ENCODE measurements at places on chromosomes 3 and 15.

DNA sequence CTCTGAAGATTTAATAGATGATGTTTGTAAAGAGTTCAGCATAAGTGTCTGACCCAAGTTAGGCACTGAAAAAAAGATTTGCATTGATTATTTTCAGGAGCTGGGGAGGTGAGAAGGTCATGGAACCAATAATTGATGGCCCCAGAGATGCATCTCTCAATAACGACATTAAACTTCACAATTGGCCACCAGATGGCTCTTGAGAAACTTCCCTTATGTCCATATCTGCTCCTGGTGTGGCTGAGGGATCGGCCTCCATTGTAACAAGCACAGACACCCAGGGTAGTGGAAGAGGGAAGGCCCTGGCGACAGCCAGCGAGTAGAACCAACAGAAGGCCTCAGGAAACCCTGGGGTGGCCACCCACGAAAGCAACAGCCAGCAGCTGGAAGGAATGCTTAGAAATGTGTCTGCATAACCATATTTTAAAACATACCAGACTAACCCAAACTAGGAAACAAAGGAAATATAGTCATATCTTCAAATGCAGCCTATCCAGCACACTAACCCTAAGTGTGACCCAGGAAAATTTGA is 536.7 kb downstream of the SOX2 start:
- DNase-seq: no peak

GRCh38 chr15:96869122-96869521 is 538.6 kb downstream of the NR2F2 start:
- DNase-seq: no peak

- no peak for DNase-seq
Observed at GRCh38 chr3:135017003-135017893, 222.2 kb downstream of the EPHB1 start.

DNA sequence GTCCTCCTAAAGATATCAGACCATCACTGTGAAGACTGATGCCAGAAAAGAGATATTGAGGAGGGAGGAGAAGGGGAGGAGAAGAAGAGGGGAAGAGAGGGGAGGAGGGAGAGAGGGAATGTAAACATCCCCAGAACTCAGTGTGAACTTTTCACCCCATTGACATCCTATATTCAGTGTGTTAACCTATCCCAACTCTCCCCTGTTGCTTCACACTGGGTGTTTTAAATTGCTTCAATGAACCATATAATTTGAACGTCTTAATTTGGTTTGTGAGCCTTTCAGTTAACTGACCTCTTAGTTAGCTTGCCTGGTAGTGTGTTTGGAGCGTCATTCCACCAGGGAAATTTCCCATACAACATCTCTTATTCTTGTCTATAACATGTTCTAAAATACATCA is 29.8 kb upstream of the PTPRG start:
- DNase-seq: no peak

- DNase-seq: no peak
Observed at GRCh38 chr3:53328746-53329145, 18.6 kb downstream of the DCP1A start.

DNA sequence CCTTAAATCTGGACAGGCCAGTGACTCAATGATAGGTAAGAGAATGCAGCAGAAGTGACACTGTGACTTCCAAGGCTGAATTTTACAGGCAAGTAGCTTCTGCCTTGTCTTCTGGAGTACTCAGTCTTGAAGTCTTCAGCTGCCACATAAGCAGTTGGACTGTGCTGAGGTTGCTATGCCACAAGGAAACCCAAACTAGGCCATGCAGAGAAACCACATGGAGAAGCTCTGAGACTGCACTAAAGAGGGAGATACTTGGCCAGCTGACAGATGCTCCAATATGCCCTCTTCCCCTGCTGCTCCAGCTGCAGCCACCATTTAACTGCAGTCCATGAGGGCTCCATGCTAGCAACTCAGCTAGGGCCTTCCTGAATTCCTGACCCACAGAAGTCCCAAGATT is 119.4 kb upstream of the GADL1 start:
- DNase-seq: no peak

DNA sequence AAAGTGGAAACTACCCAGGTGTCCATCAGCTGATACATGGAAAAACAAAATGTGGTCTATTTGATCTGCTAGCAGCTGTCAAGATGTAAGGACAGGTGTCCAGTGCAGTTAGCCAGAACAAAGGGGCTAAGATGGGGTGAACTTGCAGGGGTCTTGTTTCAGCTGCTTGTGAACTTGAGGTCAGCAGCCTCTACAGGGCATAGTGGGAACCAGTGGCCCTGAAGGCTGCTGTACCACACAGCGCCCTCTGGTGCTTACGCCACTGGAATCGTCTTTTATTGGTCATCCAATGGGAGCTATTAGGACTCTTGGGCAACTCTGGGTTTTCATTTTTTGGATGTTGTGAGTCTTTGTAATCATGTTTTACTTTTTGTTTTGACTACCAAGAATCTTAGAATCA is 62.2 kb upstream of the CTSH start:
- DNase-seq: peak; percentile 15

DNA sequence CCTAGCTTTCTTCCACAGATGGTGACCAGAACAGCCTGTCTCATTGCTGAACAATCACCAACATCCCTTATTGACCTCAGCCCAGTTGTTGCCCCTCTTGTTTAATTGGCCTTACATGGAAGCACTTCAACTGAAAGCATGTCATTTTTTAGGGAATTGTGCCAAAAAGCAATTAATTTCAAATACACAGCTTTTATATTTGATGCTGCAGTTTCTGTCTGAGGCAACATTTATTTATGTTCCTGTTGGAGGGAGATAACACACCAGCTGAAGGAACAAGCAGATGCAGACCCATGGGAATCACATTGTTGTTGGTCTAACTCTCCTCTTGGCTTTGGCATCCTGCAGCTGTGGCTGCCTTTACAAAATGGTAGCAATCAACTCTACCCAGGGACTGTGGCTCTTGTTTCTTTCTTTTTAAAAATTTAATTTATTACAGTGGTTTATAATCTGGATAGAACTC is 498.1 kb upstream of the RGMA start:
- no peak for DNase-seq

DNA sequence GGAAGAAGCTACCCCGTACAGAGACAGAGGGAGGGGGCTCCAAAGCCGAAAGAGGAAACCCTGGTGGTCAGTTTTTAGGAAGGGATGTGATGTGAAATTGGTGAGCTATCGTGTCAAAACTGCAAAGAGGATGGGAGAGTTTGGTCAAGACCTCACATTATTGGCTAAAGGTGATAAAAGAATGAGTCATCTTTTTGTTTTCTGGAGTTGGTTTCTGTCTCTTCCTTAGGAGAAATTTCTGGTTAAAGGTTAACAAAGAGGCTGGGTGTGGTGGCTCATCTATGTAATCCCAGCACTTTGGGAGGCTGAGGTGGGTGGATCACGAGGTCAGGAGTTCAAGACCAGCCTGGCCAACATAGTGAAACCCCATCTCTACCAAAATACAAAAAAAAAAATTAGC is 217.8 kb upstream of the CBLB start:
- no peak for DNase-seq

DNA sequence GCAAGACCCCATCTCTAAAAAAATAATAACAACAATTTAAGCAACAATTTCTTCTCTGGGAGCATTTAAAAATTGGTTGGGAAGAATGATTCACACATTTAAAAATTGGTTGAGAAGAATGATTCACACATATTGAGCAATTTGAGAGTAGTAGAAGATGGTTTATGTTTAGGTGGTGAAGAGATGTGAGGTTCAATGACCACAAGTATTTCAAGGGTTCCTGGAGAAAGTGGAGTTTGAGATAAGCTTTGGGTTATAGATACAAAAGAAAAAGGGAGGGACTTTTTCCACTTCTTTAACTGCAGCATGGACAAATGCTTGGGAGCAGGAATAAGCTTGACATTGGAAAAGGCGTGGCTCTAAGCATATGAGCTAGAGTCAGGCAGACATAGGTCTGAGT is 145.7 kb upstream of the NPHP3 start:
- DNase-seq: peak; percentile 27

- peak; percentile 4 for DNase-seq
Observed at GRCh38 chr3:50474717-50475116, 28.7 kb downstream of the CACNA2D2 start.

- DNase-seq: no peak
Observed at GRCh38 chr15:50231761-50232160, 33.8 kb downstream of the HDC start.

DNA sequence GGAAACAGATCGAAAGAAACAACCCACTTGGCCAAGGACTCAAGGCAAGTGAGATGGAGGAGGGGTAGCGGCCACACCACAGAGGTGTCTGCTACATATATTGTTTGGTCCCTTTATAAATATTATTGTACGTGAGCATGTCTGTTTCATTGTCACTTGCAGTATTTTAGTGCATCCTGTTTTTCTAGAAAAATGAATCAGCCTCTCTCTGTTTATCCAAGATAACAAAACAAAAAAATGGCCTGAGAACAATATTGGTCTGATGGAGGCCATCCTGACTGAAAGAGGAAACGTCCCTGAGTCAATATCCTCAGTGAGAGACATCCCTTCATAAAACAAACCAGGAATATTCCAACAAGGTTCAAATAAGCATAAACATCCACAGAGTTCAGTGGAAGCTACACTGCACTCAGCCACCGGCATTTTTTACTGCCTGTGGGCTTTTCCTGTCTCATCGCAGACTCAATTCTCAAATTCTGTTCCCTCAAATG is 42.0 kb downstream of the WWTR1 start:
- no peak for DNase-seq

DNA sequence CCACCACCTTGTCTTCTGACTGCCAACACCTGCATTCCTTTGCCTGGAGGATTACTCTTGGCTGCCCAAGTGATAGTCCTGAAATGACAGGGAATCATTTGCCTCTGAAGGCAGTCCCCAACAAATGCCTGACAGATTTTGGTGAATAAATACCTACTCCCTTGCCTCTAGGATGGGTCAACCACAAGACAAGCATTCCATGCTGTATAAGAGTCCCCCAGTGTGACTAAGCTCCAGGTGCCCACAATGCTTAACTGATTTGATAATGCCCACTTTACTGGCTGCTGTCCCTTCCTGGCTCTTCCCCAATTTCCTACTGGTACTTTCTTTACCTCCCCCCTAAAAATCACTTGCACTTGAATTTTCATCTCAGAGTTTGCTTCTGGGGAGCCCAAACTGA is 14.8 kb downstream of the THRB start:
- no peak for DNase-seq

GRCh38 chr15:79496838-79497237 is 64.7 kb downstream of the MINAR1 start:
- DNase-seq: no peak

- DNase-seq: no peak
Observed at GRCh38 chr3:108053483-108053882, 37.3 kb downstream of the CD47 start.

- no peak for DNase-seq
Observed at GRCh38 chr3:10447527-10448260, 57.7 kb downstream of the ATP2B2 start.

DNA sequence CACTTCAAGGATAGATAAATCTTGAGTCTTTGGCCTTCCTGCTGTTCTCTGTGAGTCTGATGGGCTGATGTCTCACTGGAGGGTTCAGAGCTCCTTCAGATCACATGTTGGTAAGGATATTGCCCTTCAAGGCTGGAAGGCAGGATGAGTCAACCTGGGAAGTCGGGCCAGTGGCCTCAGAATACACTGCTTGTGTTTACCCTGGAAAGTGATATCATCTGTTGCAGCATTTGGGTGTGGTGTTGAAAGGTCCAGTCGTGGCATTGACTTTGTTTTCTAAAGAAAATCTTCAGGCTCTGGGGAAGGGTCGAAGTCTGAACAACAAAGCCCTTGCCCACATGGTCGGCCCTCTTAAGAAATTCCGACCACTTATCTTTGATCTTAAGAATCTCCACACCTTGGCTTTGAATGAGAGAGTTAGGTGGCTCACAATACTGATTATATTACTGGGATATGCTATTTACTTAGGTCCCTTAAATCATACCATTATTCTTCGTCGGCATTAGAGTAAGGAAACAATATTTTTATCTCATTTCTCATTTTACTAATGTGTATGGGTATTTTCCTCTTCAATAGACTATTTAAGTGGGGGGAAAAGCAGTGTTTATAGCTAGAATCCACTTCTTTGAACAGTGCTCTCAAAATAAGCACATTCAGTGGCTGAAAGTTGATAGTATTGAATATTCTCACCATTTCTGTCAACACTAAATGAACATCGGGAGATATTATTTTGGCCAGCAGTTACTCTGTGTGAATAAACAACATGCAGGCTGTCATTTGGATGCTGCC is 303.9 kb upstream of the RASGRP1 start:
- DNase-seq: peak; percentile 76

DNA sequence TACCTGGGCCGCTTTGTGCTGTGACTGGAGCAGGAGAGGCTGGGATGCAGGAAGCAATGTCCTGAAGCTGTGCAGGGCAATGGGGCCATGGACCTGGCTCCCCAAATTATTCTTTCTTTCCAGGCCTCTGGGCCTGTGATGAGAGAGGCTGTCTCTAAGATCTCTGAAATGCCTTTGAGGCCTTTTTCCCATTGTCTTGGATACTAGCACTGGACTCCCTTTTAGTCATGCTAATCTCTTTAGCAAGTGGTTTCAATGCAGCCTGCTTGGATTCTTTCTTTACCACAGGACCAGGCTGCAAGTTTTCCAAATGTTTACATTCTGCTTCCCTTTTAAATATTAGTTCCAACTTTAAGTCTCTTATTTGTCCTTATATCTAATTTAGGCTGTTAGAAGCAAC is 64.8 kb upstream of the SGO1 start:
- DNase-seq: no peak
